ENCODE measurements at places on chromosomes 7 and 10.

DNA sequence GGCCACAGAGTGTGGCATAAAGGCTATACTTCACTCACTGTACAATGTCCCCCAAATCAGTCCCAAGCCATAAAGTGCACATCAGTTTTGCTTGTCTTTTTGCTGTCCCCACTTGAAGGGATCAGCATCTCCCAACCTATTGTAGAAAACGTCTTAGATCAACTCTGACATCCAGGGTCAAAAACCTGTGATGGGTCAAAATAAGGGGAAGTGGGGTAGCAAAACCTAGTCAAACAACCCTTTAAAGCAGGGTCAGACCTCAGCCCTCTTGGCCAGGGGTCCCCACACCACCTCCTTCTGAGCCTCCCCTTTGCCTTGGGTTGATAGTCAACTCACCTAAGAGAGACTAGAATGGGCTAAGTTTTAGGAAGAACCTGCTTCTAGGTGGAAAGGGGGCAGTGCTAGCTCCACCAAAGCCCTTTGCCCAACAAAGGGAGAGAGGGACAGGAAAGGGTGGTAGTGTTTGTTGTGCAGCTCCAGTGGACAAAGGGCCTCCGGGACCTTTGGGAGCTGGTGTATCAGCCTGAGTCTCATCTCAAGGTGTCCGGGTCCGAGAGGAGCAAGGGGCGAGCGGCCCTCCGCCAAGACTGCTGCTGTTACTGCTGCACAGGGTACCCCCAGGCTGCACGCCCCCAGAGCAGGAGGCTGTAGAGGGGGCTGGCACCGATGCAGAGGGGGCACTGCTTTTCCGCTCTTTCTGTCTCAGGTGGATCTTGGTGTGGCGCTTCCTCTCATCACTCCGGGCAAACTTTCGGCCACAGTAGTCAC lies 3.3 kb downstream of the EGR2 start:
- no peak for DNase-seq

DNA sequence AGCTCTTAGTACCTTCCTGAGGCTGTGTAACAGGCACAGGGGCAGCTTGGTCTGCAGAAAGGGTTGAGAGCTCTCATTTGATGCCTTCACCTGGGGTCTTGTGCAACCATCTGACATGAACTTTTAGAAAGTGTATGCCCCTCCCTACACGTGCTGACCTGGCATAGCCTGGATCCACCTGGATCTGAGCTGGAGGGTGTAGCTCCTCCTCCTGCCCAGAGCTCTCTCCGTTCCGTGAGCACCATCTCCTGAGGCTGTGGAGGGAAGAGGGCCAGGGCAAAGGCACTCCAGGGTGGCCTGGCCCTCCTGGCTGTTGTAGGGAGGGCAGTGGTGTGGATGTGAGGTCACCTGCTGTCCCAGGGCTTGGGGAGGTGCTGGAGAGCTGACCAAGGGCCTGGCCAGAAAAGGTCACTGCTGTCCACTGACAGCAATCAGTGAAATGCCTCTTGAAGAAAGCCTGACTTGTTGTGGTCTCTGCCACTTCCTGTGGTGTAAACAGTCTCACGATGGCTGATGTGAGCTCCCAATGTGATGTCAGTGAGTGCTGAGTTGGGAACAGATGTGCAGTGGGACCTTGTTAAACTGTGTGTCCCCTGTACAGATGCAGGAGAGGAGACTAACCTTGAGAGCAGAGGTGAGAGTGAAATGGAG lies 23.0 kb downstream of the AMZ1 start:
- DNase-seq, result no peak

DNA sequence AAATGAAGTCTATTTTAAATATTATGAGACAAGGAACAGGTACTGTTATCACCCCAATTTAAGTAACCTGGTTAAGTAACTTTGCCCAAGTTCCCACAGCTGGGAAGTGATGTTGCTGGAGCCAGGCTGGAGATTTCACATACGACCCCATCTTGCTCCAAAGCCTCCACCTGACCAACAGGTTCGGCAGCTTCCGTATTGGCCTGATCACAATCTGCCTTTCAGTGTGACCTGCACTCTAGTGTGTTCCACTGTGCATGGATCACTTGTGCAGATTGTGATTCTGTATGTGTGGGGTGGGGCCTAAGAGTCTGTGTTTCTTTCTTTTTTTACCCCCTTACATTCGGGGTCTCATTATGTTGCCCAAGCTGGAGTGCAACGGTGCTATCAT lies 66.1 kb downstream of the PRTFDC1 start:
- no peak for DNase-seq

DNA sequence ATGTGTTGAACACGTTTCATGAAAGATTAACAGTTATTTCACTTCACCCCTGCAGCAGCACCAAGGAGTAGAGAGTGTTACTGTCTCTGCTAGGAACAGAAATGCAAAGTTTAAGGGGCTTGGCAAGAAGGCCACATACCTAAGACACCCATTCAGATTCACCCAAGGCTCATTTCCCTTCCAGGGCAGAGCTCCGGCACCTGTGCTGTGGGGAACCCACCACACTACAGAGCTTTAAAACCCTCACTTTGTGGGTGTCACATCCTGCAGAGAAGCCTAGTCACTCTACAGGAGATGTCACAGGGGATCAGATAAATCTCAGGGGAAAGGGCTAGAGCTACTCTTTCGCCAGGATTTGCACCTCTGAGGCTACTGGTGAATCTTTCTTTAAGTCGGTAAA lies 176.1 kb upstream of the KLF6 start:
- no peak for DNase-seq

DNA sequence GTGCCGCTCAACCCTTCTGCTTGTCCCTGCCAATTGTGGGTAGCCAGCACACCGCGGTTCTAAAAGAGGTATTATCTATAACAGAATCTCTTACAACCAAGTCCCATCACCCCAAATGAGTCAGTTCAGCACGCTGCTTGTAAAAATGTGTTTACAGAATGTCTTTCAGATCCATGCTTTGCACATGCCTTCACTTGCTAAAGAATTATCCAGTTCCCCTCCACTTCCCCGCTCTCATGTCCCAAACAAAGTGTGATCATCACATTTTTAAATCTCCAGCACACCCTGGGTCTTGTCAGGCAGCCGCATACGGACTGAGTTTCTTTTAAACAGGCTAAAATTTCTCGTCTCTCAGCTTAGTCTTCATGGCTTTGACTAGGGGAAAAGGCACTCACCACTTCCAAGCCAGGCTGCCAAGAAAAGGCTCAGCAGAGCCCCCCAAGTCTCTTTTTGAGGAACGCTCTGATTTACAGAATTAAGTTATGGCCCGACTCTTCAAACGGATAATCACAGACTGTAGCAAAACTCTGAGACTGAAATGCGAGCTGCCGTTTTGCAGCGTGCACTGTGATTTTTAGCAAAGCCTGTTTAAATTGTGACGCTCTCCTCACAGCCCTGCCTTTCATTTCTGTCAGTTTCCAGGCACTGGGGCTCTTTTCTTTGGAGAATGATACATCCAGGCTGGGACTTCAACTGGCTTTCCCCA lies 29.8 kb upstream of the FGFR2 start:
- DNase-seq, result no peak

DNA sequence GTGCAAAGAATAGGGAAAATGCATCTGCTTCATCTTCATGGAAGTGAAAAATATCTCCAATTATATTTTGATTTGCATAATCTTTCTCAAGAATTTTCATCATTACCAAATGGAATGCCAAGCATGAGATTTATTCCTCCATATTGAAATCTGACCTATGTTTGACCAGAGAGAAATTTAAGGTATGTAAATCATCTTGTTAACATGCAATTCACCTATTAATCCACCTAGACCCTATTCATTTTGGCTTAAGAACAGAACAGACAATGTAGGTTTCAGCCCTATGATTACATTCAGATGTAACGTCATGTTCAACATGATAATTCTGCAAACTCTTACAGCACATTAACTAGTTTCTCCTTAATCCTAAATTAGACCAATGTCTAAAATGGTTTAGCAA lies 30.8 kb upstream of the TMEM140 start:
- DNase-seq, result no peak

GRCh38 chr7:36262309-36263094 lies 109.4 kb downstream of the EEPD1 start:
- no peak for DNase-seq

DNA sequence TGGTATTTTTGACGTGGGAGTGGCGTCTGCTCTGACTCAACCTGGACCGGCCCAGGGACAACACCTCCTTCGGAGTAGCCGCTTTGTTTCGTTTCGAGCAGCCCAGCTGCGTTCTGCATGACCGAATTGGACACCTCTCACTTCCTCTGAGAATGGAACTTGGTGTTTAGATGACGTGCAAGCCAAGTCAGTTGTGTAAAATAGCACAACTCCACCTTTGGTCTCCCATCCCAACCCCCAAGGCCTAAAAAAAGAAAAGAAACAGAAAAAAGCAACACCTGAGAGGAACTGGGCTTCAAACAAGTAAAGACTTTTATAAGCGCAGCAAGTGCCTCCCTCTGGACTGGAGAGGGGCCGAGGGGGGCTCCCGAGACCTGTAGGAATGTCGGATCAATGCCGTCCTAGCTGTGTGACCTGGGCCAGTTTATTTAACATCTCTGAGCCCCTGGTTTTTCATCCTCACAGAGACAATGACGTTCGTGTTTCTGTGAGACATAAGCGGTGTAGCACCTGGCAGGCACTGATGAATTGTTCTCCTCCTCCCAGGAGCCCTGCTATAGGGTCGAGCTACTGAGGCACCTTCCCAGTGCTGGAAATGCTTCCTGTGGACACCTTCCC lies 52.0 kb upstream of the SMNDC1 start:
- no peak for DNase-seq

GRCh38 chr10:130687566-130687965 lies 551.4 kb downstream of the GLRX3 start:
- DNase-seq, result no peak
